ENCODE measurements at places on chromosomes 7 and 10.

GRCh38 chr10:132452651-132453469, 55.9 kb downstream of the PWWP2B start:
- peak; percentile 49 for DNase-seq

GRCh38 chr10:89625041-89625765, 19.8 kb downstream of the PANK1 start:
- DNase-seq = no peak

DNA sequence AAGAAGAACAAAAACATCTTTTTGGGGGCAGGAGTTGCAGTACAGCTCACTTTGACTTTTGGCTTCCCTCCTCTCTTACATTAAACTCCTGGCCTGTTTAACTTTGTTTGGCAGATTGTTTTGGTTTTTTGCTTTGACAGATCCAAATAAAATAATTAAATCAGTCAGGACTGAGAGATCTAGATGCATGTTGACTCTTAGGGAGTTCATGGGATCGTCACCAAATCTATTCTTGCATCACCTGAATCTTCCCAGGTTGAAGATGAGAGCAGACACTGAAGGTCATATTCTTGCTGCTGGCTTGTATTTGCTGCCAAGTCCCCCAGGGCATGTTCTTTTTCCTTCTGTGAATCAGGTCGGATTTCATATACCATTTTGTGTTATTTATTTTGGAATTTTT, 759.4 kb downstream of the CNTNAP2 start:
- DNase-seq = no peak

GRCh38 chr7:50651271-50651989, 86.2 kb upstream of the DDC start:
- no peak for DNase-seq

DNA sequence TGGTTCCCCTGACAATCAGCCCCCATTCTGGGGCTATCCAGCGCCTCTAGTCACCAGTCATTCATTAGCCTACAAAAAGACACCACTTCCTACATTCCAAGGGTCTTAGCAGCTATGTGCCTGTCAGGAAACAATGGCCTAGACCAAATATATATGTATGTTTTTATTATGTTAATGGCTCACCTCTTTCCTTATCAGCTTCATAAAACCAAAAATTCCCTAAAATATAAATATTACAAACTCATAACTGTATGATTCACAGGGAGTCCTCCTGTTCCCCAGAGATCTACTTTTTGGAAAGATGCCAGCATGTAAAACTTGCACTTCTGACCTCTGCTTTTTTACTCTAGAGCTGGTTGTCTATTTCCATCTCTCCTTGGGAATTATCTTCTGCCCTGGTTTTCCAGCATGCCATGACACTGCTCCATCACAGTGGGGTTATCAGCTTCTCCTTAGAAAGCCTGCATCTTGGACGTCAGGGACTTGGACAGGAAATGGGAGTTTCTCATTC, 79.2 kb downstream of the ABCA13 start:
- no peak for DNase-seq

GRCh38 chr7:140196361-140197217, 19.8 kb upstream of the KDM7A start:
- no peak for DNase-seq

DNA sequence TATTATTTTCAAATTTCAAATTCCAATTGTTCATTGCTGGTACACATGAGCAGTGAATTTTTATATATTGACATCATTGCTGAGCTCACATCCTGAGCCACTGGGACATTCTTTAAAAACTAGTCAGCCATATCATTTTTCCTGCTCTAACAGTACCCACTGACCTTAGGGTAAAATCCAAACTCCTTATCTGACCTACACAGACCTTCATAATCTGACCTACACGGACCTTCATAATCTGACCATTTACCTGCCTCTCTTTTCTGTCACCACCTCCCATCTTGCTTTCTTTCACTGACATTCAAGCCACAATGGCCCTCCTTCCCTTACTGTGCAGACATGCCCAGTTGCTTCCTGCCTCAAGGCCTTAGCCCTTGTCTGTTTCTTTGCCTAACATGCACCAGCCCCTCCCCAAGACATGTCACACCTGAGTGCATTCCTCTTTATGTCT, 16.1 kb upstream of the CUZD1 start:
- DNase-seq = no peak

GRCh38 chr7:77538281-77539212, 1.5 kb downstream of the PTPN12 start:
- DNase-seq = peak; percentile 88

DNA sequence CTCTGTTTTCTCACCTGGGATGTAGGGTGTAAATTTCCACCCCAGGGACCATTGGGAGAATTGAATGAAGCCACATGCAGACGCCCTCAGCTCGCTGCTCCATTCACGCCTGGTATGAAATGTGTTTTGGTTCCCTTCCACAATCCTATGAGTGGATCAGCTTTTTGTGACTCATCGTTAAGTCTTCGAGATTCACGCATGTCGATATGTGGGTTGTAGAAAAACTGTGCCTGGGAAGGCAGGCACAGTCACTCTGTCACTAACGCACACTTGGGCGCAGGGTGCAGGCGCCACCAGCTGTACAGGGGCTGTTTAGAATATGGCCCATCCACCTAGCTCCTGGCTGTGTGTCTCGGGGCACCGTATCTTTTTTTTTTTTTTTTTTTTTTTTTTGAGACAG, 64.2 kb upstream of the SH2B2 start:
- no peak for DNase-seq

DNA sequence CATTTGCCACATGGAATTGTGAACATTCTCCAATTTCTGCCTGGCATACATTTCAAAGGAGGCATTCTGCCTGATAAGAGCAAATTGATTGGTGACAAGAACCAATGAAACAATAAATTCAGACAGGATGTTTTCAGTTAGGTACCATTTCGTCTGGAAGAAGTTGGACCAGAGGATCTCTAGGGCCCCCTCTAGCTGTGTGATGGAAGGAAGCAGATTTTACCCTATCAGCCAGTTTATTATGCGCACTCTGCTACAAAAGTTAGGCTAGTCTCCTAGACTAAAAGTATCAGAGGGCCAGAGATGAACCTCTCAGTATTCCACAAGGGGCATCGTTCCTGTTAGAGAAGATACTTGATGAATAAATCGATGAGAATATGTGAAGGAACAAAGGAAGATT, 118.0 kb downstream of the BUB3 start:
- DNase-seq = no peak

DNA sequence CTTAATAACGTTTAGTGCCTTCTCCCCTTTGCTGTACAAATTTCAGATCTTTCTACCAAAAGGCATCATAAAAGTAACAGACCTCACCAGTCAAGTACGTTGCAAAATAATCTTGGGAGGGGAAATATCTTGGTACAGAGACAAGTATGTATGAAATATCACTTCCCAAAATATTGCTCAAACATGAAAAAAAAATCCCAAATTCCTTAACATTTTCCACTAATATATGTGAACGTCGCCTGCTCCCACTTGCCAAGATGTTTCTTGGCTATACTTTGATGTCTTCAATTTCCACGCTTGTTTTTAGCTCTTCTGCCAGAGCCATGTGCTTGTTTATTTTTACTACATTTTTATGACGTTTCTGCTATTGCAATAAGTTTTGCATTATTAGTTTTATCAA, 223.5 kb downstream of the PLXNA4 start:
- no peak for DNase-seq

Measured in HepG2 (cell line).